T-helper 22 cell (primary cell): ENCODE measurements at places on chromosomes 6 and 20.

DNA sequence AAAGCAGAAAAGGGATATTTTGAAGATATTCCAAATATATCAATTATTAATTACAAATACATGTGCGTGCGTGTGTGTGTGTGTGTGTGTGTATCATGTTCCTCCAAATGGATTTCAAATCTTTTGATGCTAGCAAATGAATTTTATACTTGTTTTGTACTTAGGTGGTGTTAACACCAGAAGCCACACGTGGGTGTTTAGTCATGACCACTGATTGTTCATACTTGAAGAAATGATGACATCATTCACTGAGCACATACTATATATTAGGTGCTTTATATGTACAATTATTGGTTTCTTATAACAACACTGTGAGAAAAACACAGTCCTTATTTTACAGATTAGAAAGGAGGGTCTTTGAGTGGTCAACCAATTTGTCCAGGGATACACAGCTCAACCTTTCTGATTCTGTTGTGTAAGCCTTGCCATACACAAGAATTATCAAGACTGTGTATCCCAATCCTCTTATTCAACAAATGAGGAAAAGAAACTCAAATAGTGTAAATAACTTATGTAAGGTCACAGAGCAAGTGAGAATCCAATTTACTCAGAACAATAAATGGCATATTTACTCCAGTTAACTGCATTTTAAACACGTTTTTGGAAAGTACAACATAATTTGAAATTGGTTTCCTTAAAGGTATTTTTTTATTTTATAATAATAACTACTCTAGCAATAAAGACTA lies 88.5 kb downstream of the BCAS1 start:
- DNase-seq, result no peak

DNA sequence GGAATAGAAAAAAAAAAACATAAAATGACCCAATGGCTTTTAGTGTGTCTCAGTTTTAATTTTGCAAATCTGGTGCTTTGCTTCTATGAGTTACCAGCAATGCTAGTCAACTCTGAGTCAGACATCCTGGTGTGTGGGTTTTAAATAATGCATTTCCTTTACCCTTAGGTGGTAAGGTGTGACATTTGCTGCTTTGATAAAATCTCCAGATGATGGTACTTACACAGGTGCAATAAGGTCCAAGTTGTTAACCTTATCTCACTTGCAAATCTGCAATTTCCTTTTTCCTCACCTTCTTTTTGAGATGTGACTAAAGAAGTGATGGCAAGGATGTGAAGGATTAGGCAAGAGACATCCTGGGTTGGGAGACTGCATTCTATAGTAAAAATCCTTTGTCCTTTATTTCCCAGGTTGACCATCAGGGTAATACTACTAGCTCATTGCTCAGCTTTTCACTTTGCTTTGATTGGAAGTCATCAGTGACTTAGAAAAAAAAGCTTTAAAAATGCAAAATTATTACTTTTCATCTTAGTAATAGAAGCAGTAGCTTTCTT lies 818.5 kb upstream of the FLRT3 start:
- DNase-seq, result no peak

- DNase-seq, result no peak
Observed at GRCh38 chr6:109496036-109496772, 13.2 kb upstream of the ZBTB24 start.

GRCh38 chr6:158991017-158991723 lies 8.8 kb downstream of the RSPH3 start:
- DNase-seq, result no peak

- no peak for DNase-seq
Observed at GRCh38 chr6:121430514-121431460, 4.7 kb upstream of the GJA1 start.

- no peak for DNase-seq
Observed at GRCh38 chr6:6039946-6040509, 33.3 kb upstream of the NRN1 start.

DNA sequence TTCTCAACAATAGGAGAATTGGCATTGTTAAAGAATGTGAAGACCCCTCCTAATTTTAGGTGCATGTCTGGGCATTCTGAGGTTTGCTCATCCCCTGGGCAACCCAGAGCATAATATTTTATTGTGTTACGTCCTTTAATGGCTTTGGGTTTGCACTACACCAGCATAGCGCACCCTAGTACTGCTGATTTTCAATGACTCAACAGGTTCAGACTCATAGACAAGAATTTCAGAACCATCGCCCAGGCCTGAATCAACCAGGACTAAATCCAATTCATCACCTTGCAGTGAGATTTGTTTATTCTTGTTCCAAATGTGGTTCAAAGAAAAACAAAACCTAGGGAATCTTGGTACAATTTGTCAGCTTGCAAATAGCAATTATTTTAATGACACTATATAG lies 137.8 kb upstream of the PHACTR1 start:
- no peak for DNase-seq

DNA sequence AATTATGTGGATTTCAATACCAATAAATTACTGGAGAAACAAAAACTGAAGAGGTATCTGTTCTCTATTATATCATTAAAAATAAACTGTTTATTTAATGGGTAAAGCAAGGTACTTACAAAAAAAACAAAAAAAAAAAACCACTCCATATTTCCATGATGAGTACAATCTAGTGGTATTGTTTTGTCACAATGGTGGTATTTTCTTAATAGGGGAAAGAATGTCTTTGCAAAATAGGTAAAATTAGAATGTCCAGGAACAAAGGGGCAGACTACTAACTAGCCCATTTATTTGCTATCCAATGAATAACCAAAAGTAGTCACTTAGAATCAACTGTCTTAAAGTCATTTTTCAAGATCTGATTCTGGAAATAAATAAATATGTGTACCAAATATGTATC lies 92.0 kb downstream of the ARHGAP18 start:
- DNase-seq, result no peak

DNA sequence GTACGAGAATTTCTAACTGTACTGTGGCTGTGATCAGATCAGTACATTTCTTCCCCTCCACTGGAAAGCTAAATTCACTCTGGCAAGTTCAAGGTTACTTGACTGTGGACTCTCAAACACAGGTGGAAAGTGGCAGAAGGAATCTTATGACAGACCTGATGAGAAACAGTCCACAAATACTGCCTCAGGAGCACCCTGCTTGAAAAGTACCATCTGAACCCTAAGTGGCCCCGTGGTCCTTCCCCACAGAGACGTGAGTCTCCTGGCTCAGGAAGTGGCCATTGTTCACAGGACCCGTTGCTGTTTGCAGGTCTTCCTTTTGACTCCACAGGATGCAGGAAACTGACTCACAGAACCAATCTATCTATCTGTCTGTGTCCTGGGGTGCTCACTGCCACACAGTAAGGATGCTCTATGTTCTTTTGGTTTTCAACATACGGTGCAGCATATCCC lies 47.5 kb upstream of the NHSL1 start:
- DNase-seq, result no peak

- no peak for DNase-seq
Observed at GRCh38 chr20:57707849-57708693, 1.7 kb downstream of the PMEPA1 start.

- no peak for DNase-seq
Observed at GRCh38 chr6:131687022-131687421, 14.2 kb downstream of the OR2A4 start.

DNA sequence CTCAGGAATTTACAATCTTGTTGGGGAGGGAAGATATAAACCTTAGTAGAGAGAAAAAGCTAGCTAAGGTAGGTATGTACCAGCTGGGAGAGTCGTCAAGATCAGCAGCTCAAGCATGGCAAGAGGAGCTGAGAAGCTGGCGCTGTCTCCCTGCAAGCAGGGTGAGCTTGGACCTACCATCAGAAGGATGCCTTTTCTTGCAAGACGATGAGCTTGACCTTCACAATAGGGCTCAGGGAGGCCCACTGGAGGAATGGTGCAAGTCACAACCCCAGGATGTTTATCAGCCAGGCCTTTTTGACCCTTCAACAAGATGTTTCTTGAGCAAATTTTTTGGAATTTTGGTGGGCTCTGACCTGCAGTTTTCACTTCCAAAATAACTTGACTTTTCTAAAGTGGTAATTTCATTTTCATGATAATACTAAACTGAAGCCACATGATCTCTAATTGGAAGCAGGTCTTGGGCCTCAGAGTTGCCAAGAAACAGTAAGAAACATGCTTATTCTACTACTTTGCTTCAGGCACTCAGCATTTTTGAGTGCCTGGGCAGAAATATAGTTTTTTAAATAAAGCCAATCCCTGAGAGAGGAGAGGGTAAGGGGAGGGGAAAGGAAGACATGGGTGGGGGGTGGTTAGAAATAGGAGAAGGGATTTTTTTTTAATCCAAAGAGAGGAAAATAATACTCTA lies 258.1 kb downstream of the CLIC5 start:
- no peak for DNase-seq

DNA sequence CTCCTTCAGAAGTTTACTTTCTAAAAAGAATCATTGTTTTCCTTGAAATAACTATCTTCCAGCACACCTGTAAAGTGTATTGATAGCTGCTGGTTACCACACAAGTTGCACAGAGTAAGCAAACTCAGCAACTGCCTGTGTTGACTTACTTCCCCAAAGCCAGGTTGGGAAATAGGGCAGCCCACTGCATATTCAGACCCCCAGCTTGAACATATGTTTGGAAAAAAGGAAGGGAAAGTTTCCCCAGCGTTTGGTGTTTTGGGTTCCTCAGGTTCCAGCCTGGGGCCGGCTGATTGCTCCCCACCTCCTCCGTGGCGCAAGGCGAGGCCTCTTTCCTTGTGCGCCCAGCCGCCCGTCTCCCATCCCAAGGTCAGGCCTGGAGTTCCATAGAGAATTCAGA lies 70.1 kb upstream of the QKI start:
- no peak for DNase-seq

DNA sequence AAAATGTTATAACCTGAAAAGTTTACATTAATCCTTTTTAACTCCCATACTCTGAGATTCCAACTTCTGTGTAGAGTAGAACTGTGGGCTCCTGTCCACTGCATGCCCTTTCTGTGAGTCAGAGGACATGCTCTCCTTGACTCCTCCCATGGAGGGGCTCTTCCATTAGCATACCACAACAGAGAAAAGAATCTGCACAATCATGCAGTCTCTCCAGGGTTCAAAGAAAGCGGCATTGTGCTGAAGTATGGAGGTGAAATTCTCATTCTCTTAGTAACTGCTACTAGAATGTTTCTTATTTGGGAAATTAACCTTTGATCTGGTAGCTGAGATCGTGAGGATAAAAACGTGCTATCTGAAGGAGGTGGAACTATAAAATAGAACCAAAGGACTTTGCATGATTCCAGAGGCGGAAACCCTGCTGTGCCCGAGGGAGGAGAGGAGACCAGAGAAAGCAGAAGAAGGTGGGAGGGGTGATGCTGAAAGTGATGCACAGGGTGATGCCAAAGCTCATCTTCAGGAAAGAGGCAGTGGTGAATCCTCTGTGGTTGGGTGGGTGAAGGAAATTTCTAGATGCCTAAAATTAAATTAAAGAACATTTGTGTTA lies 202.2 kb upstream of the PCSK2 start:
- DNase-seq, result no peak

- no peak for DNase-seq
Observed at GRCh38 chr20:8082989-8083388, 49.1 kb upstream of the PLCB1 start.

GRCh38 chr6:155273431-155273830 lies 9.6 kb downstream of the CLDN20 start:
- no peak for DNase-seq

DNA sequence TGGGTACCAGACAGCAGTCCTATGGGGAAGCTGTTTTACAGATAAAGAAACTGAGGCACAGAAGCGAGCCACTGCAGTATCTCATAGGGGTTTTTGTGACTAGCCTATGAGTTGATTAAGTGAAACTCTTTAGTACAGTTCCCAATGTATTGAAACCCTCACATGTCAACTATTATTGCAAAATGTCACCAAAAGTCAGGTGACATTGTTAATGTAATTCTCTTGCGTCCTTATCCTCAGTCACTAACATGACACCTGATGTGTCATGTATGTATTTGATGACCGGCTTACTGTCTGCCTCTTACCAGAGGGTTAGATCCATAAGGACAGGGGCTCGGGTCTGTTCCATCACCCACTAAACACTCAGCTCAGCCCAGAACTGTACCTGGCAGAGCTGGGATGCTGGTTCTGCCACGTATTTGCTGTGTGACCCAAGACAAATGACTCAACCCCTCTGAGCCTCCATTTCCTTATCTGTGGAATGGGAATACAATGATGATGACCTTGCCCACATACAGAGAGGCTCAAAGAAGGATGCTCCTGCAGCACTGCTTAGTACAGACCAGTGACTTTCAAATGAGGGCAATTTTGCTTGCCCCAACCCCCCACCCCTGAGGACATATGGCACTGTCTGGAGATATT lies 32.9 kb downstream of the PREX1 start:
- DNase-seq, result no peak

- no peak for DNase-seq
Observed at GRCh38 chr6:113276601-113277000, 580.5 kb upstream of the MARCKS start.

GRCh38 chr6:51398064-51398705 lies 579.5 kb downstream of the TFAP2B start:
- no peak for DNase-seq

- DNase-seq, result no peak
Observed at GRCh38 chr20:37808233-37809070, 94.5 kb upstream of the VSTM2L start.

DNA sequence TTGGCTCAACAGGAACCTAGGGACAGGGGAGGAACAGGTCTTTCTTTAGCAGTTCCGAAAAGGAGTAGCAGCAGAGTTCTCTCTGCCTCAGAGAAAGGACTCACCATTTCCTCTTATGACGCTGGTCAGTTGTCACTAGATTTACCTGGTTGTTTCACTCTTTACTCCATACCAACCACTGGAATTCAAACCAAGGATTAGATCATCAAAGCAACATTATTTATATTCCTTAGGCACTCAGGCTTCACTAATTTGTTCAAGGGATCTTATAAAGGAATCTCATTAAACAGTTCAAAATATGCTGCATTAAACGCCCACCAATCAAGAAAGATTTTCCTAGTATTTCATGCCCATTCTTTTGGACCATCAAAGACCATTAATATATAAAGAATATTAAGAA lies 1129.5 kb upstream of the MAP3K7 start:
- DNase-seq, result no peak

DNA sequence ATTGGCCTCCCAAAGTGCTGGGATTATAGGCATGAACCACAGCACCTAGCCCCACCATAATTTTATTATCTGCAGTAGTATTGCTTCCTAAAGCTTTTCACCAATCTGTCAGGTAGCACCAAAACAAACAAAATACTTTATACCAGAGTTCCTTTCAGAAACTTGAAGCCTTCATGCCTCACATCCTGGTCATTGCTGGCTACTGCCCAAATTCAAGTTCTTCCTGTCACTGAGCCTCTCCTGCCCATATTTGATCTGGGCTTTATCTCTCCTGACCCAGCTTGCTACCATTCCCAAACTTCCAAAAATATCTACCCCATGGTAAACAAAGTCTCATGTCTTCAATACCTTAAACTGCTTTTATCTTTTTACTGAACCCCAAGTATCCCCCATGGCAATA lies 34.9 kb upstream of the DST start:
- no peak for DNase-seq

DNA sequence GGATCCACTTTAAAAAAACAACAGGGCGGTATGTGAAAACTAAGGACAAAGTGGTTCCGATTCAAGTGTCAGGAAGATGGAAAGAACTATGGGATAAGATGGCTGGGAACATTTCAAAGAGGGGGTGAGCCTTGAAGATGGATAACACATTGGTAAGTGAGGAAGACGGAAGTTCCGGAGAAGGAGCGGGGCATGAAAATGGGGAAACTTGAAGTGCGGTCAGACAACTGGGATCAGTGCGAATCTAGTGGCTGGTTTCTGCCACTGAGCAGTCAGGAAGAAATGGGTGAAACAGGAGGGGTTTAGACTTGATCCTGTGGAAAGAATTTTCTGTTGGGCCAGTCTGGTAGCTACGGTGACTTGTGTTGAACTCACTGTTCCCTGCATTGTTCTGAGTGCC lies 1.2 kb downstream of the NAA20 start:
- DNase-seq, result no peak

GRCh38 chr6:132404736-132405135 lies 3.5 kb upstream of the MOXD1 start:
- no peak for DNase-seq
